ENCODE measurements at places on chromosomes 2 and 18.

- no peak for DNase-seq
Observed at GRCh38 chr18:58499527-58500221, 129.2 kb downstream of the ALPK2 start.

- peak; percentile 32 for DNase-seq
Observed at GRCh38 chr2:15636972-15637785, 45.5 kb downstream of the DDX1 start.

GRCh38 chr2:59233920-59234319, 992.8 kb upstream of the FANCL start:
- DNase-seq = no peak

GRCh38 chr18:12306752-12307700, 1.0 kb upstream of the TUBB6 start:
- DNase-seq = no peak

GRCh38 chr18:56541340-56541739, 97.1 kb downstream of the TXNL1 start:
- no peak for DNase-seq

DNA sequence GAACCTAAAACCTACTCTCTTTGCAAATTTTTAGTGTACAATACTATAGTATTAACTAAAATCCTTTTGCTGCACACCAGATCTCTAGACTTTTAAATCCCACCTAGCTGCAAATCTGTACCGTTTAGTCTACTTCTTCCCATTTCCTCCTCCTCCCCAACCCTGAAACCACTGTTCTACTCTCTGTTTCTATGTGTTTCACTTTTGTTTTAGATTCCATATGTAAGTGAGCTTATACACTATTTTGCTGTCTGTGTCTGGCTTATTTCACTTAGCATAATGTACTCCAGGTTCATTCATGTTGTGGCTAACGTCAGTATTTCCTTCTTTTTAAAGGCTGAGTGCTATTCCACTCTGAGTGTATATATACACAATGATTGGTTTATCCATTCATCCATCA, 18.4 kb upstream of the DSC2 start:
- no peak for DNase-seq

GRCh38 chr18:79600141-79600540, 79.5 kb upstream of the CTDP1 start:
- DNase-seq = no peak

- DNase-seq = no peak
Observed at GRCh38 chr18:57836557-57836956, 33.4 kb upstream of the ATP8B1 start.

DNA sequence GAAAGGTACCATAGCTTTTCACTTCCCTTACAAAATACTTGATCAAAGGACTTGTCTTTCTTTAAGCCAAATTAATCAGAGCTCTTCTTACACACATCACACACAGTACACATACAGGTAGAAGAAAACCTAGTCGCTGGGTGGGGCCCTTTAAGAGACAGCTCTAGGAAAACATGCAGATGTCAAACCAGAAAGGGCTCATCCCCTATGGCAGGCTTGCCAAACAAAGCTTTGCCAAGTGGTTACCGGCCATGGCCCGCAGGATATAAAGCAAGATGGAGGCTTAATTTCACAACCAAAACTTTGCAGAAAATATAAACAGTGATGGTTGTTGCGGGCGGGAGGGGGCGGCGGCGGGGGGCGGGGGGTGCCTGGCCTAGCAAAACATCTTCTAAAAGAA, 2156.0 kb upstream of the PIK3C3 start:
- DNase-seq = no peak

Measured in CD4-positive, alpha-beta T cell treated with Interleukin-6 at 100 ng/mL for 8 hours (primary cell).